ENCODE measurements at places on chromosomes 5 and 9. TPM values are rescaled to one million over a fixed set of nuclear protein-coding genes. Genes with fewer than 3 reads are reported as not detected.

- ATAC-seq, result no peak
These were observed 4.2 kb downstream of the ASS1 start for GRCh38 chr9:130448771-130449603.

DNA sequence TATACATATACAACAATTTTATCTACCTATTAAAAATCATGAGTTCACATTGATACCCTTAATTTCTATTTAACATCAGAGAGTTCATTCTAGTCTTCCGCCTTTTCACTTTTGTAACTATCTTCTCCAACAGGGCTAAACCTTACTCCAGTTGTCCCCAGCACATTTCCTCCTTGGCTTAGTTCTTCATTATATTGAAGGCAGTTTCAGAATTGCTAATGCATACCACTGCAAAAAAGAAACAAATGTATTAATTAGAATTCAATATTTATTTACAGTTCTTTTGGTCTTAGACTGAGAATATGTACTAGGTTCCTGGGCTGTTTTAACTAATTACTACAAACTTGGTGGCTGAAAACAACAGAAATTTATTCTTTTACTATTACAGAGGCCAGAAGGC lies 132.5 kb downstream of the WDR70 start:
- no peak for ATAC-seq

GRCh38 chr9:100715100-100715380 lies 137.2 kb downstream of the CAVIN4 start:
- ATAC-seq, result peak; percentile 72

- peak; percentile 5 for ATAC-seq
These were observed 131.8 kb downstream of the ADAMTSL1 start for GRCh38 chr9:18605766-18606180.

DNA sequence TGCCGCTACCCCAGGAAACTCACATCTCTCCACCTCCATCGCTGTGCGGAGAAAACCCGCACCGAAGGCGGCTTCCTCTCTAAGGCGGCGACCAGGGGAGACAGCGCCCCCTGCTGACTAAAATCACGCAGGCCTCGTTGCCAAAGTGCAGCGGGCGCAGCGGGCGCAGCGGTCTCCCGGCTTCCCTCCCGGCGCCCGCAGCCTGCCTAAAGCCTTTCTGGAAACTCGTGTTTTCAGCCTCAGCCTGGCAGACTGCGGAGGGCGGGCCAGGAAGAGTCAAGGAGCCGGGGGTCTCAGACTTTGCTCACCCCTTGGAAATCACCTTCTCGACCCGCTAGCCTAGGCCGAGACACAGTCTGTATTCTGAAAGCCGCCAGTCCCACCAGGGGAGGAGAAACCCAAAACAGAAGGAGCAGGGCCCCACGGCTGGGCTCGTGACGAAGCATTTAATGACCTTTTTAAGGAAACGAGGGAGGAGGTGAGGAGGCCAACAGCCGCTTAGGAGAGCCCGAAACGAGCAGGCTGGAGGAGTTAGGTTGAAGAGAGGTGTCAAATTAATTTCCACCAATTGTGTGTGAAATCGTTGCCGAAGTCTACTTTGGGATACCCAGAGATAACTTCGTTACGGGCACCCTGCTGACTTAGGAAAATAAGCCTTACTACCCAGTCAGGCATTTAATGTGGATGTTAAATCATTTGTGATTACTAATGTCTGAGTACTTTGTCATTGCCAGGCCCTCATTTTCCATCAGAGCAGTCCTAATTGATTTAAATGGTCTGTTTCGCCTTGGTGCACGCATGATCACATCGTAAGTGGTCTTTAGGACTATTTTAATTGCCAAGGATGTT lies 7.3 kb upstream of the FOXB2 start:
- ATAC-seq, result peak; percentile 94

GRCh38 chr9:33178972-33179697 lies 12.0 kb upstream of the B4GALT1 start:
- ATAC-seq, result no peak

DNA sequence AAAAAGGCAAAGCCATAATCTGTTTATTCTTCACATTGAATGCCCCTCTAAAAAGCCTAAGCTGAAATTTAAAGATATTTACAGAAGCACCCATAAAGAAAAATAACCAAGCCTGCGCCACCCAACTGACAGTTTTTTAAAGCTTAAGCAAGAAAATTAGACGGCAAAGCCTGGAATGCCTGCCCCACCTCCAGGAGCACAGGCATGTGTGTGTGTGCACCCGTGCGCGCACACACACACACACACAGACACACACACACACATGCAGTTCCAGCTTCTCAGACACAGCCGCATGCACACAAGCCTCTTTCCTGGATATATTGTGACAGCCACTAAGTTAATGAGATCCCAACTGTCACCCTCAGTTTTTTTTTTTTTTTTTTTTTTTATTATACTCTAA lies 88.2 kb downstream of the FRMD3 start:
- no peak for ATAC-seq

- peak; percentile 73 for ATAC-seq
These were observed 439.3 kb downstream of the DTWD2 start for GRCh38 chr5:118548761-118549720.

- ATAC-seq, result no peak
These were observed 315.5 kb upstream of the C9orf72 start for GRCh38 chr9:27888661-27889295.

GRCh38 chr5:172078726-172079345 lies 72.4 kb upstream of the FBXW11 start:
- no peak for ATAC-seq

DNA sequence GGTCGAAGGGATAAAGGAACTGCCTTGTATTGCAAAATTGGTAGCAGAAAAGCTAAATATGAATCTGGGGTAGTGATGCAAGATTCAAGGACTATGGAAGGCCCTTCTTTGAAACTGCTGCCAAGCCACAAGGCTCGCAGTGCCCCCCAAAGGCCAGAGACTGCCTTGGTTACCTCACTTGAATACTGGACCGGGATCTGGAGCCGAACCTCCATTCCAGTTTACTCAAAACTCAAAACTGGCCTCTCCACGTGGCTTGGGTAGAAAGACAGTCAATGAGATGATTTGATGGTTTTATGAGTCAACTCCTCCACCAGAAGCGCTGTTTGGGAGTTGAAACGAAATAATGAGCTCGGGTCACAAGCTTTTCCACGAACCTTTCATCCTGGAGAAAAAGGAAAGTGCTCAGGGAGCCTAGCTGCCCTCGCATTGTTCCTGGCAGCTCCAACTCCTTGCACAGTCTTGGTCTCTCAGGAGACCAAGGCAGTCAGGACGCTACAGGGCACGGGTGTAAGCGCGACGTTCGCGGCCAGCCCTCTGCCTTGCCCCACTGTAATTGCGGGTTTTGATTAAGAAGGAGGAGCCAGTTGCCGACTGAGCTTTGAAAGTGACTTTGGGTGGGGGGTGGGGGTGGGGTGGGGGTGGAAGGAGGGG lies 2.8 kb downstream of the ST8SIA4 start:
- ATAC-seq, result peak; percentile 40

DNA sequence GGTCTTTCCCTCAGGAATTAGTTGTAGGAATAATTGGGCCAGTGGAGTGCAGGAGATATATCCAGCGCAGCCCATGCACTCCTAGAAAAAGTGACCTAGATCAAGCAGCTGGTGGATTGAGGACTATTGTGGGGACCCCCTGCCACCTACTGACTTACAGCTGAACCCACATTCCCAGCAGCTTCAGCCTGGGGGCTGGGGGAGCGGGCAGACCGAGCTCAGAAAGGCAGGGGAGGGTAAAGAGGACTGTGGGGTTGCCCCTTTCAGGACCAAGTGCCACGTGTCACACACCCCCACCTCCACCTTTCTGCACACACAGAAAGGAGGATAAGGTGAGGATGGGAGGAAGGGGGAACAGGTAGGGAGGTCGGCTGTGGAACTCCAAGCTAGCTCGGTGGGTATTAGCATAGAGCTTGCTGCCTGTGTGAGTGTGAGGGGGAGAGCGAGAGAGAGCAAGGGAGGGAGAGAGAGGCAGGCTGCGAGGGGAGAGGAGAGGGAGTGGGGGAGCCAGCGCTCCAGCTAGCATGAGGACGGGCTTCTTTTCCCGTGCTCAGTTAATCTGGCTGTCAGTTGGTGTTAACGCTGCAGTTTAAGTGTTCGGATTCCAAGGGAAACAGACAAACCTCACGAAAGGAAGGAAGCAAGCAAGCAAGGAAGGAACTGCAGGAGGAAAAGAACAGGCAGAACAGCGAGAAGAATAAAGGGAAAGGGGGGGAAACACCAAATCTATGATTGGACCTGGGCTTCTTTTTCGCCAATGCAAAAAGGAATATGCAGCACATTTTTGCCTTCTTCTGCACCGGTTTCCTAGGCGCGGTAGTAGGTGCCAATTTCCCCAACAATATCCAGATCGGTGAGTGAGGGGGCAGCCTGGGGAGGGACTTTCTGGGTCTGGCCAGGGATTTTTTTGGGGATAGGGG lies at the start of gene GRIA1:
TSS of gene GRIA1 (plus strand) at position 553 of the 920 bp plus-strand sequence.
- ATAC-seq, result peak; percentile 74

GRCh38 chr5:59360130-59360555 lies 533.4 kb downstream of the PDE4D start:
- no peak for ATAC-seq

GRCh38 chr5:143506836-143507552 lies 103.5 kb upstream of the NR3C1 start:
- ATAC-seq, result peak; percentile 34

GRCh38 chr5:167071981-167072610 lies 1219.3 kb upstream of the WWC1 start:
- ATAC-seq, result peak; percentile 58

- no peak for ATAC-seq
These were observed 29.9 kb upstream of the PDE4D start for GRCh38 chr5:59923465-59923864.

DNA sequence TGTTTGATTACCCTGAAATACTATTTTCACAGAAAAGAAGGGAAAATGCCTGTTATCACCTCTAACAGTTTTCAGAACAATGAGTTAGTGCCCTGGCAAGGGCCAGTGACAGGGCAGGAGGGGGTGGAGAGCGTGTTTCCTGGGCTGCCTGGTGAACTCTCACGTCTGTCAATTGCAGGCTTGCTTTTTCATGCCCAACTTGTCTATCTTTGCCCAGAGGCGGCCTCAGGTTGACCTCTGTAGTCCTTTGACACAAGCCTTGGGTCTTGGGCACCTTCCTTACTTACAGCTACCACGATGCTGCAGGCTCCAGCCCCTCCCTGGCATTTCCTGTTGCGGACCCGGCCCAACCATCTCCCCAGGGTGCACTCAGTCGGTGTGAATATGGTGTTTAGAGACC lies 2.2 kb upstream of the CEL start:
- ATAC-seq, result no peak

MEIKIN gene
- not detected for total RNA-seq

FOXD4L5 gene
- 0.27 TPM for total RNA-seq

DBH gene
- total RNA-seq, result 0.66 TPM

SMAD5 gene
- total RNA-seq, result 53.7 TPM

CLINT1 gene
- 83.5 TPM for total RNA-seq

FOXD4 gene
- total RNA-seq, result 1.2 TPM

AGXT2 gene
- 0.33 TPM for total RNA-seq

EIF4E1B gene
- total RNA-seq, result 0.32 TPM

PCDHA7 gene
- total RNA-seq, result not detected
